ENCODE measurements at places on chromosomes 3 and 15.

GRCh38 chr3:85164436-85164835 is 205.6 kb downstream of the CADM2 start:
- DNase-seq, result no peak

DNA sequence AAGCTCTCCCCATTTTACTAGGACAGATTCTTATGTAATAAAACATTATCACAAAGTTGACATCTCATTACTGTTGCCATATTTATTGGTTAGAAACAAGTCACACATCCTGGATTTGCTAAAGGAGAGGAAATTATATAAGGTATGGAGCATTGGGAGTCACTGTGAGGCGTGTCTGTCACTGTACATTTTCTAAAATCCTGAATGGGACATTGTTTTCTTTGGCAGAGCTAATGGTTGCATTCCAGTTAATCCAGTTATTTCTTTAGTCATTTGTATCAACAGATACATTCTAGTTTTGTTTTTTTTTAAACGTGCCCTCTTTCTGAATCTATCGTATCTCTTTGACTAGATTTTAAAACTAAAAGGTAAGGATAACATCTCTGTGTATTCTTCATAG is 70.2 kb upstream of the MITF start:
- DNase-seq, result no peak

- DNase-seq, result no peak
Observed at GRCh38 chr3:108046247-108046646, 44.6 kb downstream of the CD47 start.

DNA sequence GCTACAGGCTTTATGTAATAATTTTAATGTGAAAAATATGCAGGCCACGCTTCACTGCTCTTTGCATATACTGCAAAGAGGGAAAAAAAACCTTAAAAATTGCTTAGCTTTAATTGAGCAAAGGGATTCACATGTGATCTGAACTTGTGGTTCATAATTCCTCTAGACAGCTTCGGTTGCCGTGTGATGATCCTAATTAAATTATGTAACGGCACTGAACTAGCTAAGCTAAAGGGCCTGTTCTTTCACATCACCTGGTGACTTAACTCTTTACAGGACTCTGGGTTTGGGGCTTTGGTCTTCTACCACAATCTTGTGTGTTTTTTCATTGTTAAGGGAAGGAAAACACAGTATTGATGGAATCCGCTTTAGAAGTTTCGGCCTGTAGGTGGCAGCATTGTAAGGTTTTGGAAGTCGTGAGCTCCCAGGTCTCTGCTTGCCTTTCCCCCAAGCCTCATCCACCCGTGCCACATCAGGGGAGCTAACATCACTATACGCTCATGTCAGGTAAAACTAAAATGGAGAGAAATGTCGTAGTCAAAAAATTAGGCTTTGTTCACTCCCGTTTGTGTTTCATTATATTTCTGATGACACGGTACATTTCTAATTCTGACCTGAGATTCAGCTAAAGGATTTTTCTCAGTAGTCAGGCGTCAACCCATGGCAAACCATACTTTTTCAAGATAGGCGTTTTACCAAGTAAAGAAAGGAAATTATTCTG is 205.6 kb upstream of the DPH6 start:
- DNase-seq, result no peak

GRCh38 chr3:15175605-15176004 is 30.4 kb upstream of the CAPN7 start:
- no peak for DNase-seq

DNA sequence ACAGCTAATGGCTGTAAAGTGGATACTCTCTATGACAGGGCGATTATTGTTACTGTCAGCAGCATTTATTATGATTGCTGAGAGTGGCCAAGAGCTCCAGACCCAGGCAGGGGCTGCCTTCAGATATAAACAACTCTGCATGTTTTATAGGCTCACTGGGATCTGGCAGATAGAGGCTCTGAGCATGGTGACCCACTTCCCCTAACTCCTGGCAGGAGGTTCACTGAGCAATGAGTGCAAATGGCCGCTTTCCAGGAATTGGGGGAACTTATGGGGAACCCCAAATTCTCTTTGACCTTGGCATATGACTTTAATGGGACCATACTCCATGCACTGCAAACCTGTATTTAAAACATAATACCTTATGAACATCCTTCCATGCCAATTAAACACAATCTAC is 59.0 kb downstream of the SCN5A start:
- peak; percentile 4 for DNase-seq

- no peak for DNase-seq
Observed at GRCh38 chr3:78647726-78648125, 1120.1 kb downstream of the ROBO1 start.

DNA sequence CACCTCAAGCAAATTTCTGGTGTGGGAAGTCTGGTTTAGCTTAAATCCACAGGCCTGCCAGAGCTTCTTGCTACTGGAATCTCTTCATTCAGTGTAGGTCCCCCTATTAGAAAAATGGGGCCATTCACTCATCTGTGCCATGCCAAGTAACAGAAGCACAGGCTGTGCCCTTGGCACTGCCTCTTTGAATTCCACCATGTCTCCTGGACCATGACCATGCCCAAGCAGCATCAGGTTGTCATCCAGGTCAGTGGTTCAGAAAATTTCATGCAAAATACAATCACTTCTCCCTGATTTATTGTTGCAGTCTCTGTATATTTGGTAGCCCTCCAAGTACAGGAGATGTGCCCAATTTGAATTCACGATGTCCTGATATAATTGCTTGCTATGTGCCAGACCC is 602.1 kb upstream of the ZNF385D start:
- no peak for DNase-seq

DNA sequence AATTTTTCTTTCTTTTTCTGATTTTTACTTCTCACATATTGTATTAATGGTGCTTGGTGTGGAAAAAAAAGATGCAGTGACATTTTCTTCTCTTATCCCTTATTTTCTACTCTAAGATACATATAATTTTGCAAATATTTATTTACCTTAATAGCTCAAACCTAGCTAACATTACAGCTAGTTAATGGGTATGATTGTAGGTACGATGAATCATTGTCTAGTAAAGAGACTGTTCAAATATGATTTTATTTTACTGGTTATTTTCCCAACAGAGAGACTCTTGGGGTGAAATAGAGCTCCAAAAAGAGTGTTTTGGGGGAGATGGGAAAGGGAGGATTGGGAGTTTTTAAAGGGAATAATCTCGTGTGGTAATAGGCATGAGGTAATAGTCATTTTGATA is 206.0 kb downstream of the RBMS3 start:
- DNase-seq, result no peak

DNA sequence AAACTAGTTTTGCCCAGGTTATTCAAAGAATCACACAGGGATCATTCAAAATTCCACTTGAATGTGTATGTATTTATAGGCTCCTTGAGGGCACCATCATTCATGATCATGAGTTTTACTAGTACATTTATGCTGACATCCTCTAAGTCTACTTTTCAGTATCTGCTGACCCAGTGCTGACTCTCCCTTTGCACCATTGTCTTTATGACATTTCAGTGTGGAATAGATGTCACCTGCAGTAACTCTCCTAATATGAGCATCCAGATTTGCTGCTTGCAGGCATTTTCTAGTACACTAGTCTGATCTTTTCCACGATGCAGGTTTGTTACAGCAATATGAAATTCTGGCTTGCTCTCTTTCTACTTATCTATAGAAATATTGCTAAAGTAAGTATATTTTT is 1603.5 kb downstream of the SI start:
- no peak for DNase-seq

GRCh38 chr3:58084788-58085543 is 76.7 kb downstream of the FLNB start:
- DNase-seq, result no peak

- no peak for DNase-seq
Observed at GRCh38 chr3:142318331-142318730, 92.9 kb upstream of the GK5 start.

DNA sequence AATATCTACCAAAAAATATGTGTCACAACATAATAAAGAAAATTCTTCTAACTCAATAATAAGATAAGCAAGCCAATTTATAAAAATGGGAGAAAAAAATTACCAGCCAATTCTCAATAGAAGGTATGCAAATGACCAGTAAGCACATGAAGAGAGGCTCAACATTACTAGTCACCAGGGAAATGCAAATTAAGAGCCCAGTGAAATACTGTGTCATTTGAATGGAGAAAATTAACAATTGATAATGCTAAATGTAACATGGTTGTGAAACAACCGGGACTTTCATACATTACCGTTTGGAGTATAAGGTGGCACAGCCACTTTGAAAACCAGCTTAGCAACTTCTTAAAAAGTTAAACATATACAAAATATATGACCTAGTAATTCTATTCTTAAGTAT is 460.7 kb downstream of the IGSF11 start:
- DNase-seq, result no peak

DNA sequence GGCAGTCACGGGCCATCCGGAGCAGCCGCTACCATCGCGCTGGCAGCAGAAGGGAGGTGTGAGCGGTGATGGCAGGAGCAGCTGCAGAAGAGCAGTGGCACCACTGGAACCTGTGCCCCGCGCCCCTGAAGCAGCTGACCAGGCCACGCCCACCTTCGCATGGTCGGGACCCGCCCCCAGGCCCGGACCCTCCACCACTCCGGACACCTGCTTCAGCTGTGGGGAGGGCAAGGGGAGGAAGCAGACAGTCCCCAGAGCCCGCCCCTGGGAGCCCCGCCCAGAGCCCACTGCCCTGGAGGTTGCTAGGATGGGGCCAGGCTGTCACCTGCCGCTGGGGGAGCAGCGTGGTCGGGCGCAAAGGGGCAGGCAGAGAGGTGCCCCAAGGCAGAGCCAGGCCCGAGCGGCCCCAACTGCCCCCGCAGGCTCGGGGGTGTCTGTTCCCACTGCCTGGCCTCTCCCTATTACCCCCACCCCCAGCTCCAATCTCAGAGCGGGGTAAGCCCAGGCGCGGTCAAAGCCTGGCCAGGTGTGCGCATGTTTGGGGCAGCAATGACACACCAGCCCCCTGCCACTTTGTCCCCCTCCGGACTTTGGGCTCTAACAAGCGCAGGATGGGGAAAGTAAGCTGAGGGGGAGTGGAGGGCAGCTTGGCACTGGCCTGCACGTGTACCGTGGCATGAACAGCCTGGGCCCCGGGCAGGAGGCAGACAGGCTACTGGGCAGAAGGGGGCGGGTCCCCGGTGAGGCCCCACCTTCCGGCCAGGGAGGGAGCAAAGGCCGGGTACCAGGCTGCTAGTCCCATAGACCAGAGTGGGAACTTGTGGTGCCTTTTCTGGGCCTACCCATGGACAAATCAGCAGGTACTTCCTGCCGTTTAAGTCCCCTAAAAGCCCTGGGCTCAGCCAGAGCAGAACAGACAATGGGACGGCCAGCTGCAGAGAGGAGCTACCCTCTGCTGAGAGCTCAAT is 8.7 kb downstream of the SPCS1 start:
- DNase-seq, result no peak

- DNase-seq, result no peak
Observed at GRCh38 chr3:35383719-35384555, 255.4 kb upstream of the ARPP21 start.

- no peak for DNase-seq
Observed at GRCh38 chr15:40183636-40184463, 23.0 kb downstream of the BUB1B start.

GRCh38 chr3:10955711-10956453 is 36.7 kb upstream of the SLC6A1 start:
- DNase-seq, result no peak

GRCh38 chr3:171284308-171285075 is 175.7 kb downstream of the TNIK start:
- no peak for DNase-seq

- no peak for DNase-seq
Observed at GRCh38 chr3:4743371-4743770, 235.9 kb upstream of the BHLHE40 start.

DNA sequence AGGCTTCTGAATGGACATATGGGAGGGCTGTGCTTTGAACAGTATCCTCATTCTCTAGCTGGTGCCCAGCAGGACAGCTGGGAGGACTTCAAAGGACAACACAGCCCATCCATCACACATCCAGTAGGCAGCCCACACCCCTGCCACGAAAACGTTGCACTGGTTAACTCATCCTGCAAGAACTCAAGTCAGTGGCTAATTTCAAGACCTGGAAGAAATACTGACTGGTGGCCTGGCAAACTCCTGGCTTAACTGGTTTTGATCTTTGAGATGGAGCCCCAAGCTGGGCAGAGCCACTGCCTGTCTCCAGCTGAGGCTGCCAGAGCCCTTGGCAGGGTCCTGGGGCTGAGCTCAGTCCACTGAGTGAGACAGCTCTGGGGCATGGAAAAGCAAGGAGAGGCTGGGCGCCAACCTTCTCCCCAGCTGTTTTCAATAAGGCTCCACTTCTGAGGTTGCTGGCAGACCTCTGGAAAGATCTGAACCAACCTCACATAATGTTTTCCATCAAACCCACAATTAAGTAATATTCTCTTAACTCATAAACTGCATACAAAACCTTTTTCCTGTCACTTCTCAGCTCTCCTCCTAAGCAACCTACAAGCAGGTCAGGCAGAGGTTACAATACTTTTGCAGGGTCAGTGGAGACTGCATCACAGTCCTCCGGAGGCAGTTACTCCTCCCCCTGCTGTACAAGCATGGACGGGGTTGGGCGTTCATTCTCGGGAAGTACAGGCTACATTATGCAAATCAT is 110.3 kb downstream of the MYLK start:
- DNase-seq, result no peak

- no peak for DNase-seq
Observed at GRCh38 chr3:69784954-69785514, 45.8 kb downstream of the MITF start.

DNA sequence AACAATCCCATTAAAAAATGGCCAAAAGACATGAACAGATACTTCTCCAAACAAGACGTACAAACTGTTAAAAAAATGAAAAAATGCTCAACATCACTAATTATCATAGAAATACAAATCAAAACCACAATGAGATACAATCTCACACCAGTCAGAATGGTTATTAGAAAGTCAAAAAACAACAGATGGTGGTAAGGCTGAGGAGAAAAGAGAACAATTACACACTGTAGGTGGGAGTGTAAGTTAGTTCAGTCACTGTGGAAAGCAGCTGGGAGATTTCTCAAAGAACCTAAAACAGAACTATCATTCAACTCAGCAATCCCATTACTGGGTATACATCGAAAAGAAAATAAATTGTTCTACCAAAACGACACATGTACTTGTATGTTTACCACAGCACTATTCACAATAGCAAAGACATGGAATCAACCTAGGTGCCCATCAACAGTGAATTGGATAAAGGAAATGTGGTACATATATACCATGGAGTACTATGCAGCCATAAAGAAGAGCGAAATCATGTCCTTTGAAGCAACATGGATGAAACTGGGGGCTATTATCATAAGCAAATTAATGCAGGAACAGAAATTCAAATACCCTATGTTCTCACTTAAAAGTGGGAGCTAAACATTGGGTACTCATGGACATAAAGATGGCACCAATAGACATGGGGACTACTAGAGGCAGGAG is 51.5 kb downstream of the MYO1E start:
- no peak for DNase-seq

- no peak for DNase-seq
Observed at GRCh38 chr3:144643771-144644198, 672.2 kb downstream of the DIPK2A start.

GRCh38 chr3:144774897-144775296 is 803.3 kb downstream of the DIPK2A start:
- DNase-seq, result no peak

GRCh38 chr3:126208606-126209256 is 28.3 kb upstream of the ALDH1L1 start:
- no peak for DNase-seq
